BE2C (cell line): ENCODE measurements at places on chromosomes 13 and 19.

GRCh38 chr19:45971260-45971902 lies 2.3 kb downstream of the NOVA2 start:
- no peak for DNase-seq

GRCh38 chr19:12666265-12667048 lies at the start of the genes MAN2B1 and WDR83:
Gene MAN2B1, minus strand, starts transcription at chr19:12666742. Its CDS starts 41 bp downstream, at chr19:12666701.
Gene WDR83, plus strand, starts transcription at chr19:12666807. Its CDS starts 2,984 bp downstream, at chr19:12669791.
- DNase-seq = peak; percentile 88

DNA sequence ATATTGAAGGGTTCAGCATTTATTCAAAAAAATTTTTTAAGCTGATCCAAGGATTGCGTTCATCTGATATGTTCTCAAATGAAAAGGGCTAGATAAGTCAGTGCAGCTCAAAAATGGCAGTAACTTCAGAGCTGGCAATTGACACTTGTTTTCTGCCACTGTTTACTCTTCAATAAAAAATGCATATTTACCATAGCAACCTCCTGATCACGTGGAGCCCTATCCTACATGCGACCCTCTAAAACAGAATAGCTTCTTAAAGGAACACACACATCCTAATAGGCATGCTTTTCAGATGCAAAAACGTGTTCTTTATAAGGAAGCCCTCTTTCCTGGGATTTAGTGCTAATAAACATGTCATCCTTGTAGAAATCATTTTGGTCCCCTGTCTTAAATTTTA lies 150.2 kb downstream of the ZNF536 start:
- DNase-seq = no peak

- no peak for DNase-seq
Observed at GRCh38 chr13:44786756-44787155, 202.5 kb downstream of the NUFIP1 start.

- no peak for DNase-seq
Observed at GRCh38 chr19:51794885-51795490, at the start of gene FPR3. Gene FPR3, plus strand, starts transcription at chr19:51795157. Its CDS starts 28,592 bp downstream, at chr19:51823749.

DNA sequence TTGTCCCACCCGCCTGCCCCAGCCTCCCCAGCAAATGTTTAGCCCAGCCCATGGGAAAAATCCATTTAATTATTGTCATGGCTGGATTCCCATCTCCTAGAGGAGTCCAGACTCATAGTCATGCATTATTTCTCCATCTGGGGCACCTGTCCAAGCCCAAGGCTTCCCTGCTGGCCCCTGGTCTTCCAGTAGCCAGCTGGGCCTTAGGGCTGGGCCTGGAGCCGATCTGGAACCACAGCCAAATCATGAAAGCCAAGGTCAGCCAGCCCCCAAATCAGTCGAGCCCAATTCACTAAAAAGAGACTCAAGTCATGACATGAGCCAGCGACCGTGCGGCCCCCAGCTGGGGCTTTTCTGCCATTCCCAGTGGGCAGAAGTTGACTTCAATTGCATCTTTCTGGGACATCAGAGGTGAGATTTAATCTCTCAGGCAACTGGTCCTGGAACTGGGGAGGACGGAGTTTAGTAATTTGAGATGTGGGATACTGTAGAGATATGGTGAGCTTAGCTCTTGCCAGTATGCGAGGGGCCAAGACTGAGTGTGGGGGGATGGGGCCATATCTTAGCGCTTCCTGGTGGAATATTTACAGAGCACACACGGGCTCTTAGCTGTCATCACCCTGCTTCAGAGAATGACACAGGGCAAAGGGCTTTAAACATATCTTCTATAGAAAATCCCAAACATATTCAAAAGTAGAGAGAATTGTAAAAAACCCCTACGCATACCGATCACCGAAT lies 9.4 kb upstream of the PGLYRP2 start:
- DNase-seq = no peak

DNA sequence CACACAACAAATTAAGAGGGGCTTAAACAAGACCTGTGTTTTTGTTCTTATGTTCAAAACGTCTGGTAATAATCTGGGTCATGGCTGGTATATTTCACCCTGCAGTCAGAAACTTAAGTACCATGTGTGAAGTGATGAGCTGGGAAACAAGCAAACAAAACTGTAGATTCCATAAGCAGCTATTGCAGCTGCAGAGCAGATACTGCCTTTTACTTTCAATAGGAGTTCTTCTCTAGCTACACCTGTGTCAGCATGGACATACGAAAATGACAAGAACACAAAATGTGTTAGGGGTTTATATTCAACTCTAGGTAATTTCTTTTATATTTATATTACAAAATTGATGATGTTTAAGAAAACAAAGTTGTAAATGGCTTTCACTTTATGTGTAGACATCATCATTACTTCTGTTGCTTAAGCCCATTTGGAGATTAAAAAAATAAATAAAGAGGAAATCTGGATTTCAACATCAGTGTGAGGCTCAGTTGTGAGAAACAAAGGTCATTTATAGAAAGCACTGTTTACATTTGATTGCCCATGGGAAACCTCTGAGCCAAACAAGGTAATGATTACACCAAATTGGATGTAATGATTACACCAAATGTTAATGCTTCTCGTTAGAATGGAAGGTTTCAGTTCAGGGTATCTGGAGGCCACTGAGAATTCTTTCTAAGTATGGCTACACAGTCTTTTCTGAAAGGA lies 451.0 kb upstream of the SLC10A2 start:
- no peak for DNase-seq

GRCh38 chr13:50693727-50694126 lies 149.8 kb downstream of the DLEU7 start:
- DNase-seq = no peak

GRCh38 chr13:47671776-47672175 lies 329.3 kb downstream of the SUCLA2 start:
- no peak for DNase-seq

DNA sequence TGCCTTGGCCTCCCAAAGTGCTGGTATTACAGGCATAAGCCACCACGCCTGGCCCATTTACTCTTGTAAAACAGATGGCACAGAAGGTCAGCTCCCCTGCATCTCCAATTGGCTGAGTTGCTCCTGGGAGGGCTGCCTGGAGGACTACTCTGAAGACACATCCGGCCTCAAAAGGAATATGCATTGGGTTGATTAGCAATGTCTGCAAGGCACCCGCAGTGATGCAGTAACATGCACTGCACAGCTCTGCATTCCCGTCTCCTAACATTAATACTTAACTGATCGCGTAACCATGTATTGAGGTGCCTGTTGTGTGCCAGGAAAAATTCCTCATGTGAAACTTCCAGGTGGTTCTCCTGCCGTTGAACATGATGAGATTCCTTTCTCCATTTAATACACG lies 5.0 kb downstream of the ELAVL3 start:
- no peak for DNase-seq

- no peak for DNase-seq
Observed at GRCh38 chr13:112073245-112074138, 6.5 kb downstream of the SOX1 start.

DNA sequence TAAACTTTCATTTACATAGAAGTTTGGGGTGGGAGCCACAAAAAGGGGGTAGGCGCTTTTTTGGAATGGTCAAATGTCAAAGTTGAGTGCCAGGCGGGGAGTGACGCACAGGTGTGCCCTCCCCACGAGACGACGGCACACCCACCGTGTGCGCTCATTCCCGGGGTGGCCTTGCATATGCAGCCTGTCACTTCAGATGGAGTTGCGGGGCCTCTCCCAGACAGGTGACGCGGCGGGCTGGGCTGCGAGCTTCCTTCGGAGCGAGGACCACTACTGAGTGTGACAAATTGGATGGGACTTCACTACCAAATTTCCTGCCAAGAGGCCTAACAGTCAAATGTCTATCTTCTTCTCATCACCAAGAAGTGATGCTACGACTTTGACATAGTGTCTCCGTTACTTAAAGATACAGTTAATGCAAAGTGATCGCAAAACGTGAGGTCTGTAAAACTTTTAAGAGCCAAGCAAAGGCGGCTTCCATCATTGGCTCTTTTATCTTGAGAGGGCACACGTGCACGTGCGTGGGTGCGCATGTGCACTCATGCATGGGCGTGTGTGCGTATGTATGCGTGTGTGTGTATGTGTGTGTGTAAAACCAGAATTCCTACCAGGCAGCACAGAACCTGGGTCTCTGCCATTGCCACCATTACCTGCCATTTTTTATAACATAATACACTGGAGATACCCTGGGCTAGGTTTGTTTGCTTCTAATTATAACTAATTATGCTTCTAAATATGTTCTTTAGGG lies 43.1 kb downstream of the TSHZ3 start:
- DNase-seq = no peak

DNA sequence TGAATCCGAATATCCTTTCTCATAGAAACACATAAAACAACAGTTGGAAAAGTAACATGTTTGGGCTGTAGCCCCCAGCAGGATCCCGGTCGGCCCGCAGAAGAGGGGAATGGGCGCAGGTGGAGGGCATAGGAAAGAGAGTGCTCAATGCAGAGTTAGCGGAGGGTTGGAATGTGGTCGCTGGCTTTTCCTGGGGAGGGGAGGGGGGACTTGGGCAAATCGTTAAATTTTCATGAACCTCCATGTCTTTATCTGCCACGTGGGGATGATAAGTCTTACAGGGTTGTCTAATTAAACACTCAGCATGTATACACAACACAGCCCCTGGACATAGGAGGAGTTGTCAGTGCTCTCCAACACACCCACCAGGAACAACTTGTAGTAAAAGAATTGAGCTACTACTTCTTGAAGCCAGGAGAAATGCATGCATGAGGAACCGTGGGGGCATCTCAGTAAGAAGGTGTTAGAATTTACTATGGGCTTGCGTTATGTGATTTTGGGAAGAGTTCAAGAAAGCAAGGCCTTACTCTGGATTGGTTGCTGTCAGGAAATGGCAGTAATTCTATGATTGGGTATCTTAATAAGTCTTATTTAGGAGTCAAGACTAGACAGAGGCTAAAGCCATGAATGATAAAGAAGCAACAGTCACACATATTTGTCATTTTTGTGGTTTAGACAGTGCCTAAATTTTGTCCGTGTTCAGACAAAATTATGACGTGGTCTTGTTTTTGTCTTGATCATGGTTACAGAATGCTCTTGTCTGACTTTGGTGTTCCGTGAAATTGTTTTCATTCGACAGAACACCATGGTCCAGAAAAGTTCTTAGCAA lies 671 bp upstream of the SLC46A3 start:
- no peak for DNase-seq

DNA sequence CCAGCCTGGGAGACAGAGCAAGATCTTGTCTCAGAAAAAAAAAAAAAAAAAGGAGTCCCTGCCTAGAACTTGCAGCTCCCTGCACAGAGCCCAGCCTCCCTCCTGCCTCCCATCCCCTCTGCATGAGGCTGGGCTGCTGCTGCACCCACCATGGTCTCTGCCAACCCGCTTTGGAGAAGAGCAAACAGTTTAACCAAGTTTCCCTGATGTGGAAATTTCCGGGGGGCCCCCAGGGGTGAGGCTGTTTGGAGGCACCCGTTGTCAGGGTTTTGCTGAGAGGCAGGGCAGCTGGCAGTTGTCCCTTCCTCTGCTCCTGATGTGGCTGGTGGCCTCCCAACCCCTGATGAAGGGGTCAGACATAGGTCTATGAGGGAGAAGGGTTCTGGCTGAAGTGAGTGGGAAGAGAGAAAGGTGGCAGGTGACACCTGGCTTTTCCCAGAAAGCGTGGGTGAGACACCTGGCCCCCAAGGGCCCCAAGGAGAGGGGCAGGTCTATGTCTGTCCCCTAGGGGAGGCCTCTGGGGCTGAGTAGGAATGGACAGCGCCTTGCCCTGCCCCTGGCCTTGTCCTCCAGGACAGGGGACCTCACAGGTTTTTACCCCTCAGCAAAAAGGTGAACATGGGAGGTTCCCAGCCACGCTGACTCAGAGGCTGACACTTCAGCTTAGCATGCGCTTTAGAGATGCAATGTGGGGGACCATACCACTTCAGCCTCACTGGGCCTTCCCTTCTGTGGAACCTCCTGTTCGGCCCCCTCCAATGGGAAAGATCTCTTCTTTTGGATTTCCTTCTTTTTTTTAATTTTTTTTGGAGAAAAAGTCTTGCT lies 5.5 kb downstream of the LRP3 start:
- no peak for DNase-seq

DNA sequence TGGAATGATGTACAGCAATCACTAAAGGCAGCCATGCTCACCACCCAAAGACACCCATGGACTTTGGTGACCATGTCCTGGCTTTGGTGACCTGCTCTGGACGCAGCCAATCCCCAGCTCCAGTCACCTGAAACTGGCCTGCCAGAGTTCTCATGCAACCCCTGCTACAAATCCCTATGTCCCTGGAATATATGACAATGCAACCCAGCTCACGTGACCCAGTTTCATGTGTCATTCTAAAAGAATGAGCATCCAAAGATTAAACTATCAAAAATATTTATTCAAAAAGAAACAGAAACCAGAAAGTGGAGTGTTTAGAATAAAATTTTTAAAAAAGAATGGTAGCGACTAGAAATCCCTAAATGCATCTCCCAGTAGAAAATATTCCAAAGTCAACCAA lies 203.3 kb upstream of the IRS2 start:
- DNase-seq = no peak

GRCh38 chr19:2814426-2814825 lies 5.2 kb upstream of the ZNF554 start:
- no peak for DNase-seq

GRCh38 chr19:51501594-51502263 lies at the start of gene SIGLEC12:
Gene SIGLEC12, minus strand, starts transcription at chr19:51501800. Its CDS starts 67 bp downstream, at chr19:51501733.
- no peak for DNase-seq

DNA sequence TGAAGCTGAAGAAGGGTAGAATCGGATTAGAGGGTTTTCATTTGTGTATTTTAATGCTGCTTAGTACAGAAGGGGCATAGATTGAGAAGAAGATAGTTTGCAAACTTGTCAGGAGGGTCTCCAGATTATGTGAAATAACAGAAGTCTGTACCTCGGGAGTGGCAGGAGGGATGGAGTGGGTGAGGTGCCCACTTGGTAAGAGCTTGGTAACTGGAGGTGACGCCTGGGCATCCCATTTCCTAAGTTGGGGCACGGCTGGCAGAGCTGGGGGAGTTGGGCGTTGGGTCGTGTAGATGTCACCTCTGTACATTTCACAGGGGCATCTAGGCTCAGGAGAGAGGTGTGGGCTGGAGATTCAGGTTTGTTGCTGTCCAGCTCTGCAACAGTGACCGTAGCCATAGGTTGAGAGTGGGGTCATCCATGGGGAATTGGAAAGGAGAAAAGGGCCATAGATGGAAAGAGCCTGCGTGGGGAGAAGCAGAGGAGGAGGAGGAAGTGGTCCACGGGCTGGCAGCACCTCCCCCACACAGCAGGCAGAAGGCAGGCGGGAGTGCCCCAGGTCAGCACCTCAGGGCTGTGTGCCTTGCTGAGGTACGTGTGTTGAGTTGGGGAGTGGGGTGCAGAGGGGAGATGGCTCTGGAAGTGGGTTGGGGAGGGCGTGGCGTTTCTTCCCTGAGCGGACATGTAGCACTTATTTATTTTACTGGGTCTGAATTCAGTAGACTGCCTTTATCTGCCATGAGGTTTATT lies 31.2 kb downstream of the MPHOSPH8 start:
- DNase-seq = no peak
